Endothelial cell (in vitro differentiated cells): ENCODE measurements at places on chromosomes 2 and 18. TPM values are rescaled to one million over a fixed set of nuclear protein-coding genes. Genes with fewer than 3 reads are reported as not detected.

SPR gene
- total RNA-seq = 12.2 TPM

- H3K27ac ChIP-seq = no peak overlapping the region
- H3K4me3 ChIP-seq = no peak overlapping the region
- H3K36me3 ChIP-seq = peaks cover 22% of the 10 kb centered on the region
- peaks cover 19% of the 10 kb centered on the region for H3K4me1 ChIP-seq
- peaks cover 11% of the 10 kb centered on the region for H3K27me3 ChIP-seq
Observed at GRCh38 chr2:7044253-7045250, 127.3 kb downstream of the RNF144A start.

GRCh38 chr2:221716426-221717303 is 144.6 kb upstream of the EPHA4 start:
- no peaks in the 10 kb centered on the region for H3K36me3 ChIP-seq
- DNase-seq = no peak
- no peak overlapping the region for H3K4me3 ChIP-seq
- no peaks in the 10 kb centered on the region for H3K4me1 ChIP-seq
- H3K27me3 ChIP-seq = no peaks in the 10 kb centered on the region

DNA sequence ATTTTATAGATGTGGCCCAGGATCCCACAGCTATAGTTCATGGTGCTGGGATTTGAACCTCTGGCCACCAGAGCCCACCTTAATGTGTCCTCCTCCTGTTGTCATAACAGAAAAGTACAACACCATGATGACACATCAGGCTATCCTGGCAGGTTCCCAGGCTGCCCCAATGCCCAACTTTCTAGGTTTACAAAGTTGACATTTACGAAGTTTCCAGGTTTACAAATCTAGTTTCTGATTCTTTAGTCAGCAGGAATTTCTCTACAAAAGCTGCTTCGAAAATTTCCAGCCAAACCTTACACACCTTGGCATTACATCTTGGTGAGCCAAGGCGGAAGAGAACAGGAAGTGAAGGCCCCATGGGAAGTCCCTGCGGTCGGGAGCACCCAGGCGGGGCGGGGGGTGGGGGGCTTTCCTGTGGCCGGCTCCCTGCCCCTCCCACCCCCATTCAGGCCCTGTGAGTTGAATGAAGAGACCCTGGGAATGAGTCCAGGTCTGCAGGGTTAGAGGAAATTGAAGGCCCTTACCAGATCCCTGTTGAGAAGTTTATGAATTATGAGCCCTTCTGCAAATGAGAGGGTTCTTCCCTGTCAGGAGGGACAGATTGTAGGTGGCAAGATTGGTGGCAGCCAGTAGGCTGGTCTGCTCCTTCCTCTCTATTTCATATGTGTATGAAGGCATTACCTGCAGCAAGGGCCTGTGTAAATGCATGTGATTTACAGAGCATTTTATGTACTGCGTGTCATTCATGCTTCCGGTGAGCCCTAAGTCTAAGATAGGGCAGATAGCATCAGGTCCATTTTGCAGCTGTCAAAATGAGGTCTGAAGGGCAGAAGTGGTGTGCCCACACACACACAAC is 11.1 kb upstream of the IL1RN start:
- no peak overlapping the region for H3K4me3 ChIP-seq
- H3K36me3 ChIP-seq = no peaks in the 10 kb centered on the region
- DNase-seq = no peak
- peaks cover 2% of the 10 kb centered on the region for H3K27me3 ChIP-seq
- no peak overlapping the region for H3K27ac ChIP-seq

- DNase-seq = no peak
- H3K27ac ChIP-seq = no peak overlapping the region
- no peak overlapping the region for H3K4me3 ChIP-seq
- H3K4me1 ChIP-seq = peaks cover 19% of the 10 kb centered on the region
- H3K27me3 ChIP-seq = peaks cover 2% of the 10 kb centered on the region
- H3K36me3 ChIP-seq = no peaks in the 10 kb centered on the region
Observed at GRCh38 chr18:3652380-3653262, 202.6 kb downstream of the TGIF1 start.

GRCh38 chr2:172931256-172931894 is 144.3 kb upstream of the MAP3K20 start:
- H3K4me1 ChIP-seq = peaks cover 30% of the 10 kb centered on the region
- peak; percentile 27 for DNase-seq
- H3K27ac ChIP-seq = peak overlapping the region; percentile 96

DNA sequence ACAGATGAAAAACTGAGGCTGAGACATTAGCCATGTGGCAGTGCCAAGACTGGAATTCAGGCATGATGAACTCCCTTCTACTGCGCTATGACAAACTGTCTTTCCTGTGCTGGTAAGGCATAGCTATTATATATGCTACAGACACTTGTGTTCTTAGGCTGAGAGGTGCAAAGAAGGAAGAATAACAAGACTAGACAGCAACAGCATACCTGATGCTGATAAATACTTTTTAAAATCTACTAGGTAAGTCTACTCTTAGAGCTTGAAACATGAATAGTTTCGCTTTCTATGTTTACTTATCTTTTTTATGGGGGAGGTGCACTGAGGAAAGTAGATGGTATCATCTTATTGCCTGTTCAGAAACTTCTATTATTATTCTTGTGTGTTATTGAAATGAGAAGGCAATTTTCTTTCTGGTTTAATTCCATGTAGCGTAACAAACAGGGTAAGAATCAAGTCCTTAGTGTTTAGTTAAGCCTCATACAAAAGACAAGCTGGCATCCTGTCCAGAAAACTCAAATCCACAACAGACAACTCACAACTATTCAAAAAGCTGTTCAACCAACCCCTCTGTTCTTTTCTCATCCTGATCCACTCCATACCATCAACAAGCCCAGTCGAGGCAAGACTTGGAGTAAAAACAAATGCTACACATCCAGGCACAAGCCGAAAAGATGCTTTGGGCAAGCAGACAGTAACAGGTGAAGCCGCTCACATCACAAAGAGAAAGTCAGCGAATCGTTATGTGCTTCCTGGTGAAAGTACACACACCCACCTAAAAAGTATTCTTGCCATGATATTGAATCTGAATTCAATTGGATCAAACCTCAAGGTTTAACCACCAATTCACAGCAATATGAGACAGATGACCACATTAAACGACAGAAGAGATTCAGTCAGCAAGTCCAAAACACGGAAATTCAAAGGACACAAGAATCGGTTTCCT is 1.5 kb downstream of the TTC32 start:
- peak overlapping the region; percentile 89 for H3K4me3 ChIP-seq
- H3K36me3 ChIP-seq = no peaks in the 10 kb centered on the region
- H3K4me1 ChIP-seq = peaks cover 18% of the 10 kb centered on the region
- H3K27ac ChIP-seq = peak overlapping the region; percentile 100
- H3K27me3 ChIP-seq = peaks cover 5% of the 10 kb centered on the region
